ENCODE measurements at places on chromosomes 6 and 20. TPM values are rescaled to one million over a fixed set of nuclear protein-coding genes. Genes with fewer than 3 reads are reported as not detected.

- DNase-seq = no peak
Measured at GRCh38 chr20:11178946-11179654, 505.3 kb upstream of the JAG1 start.

Gene SSTR4
- not detected for polyA plus RNA-seq

Gene FOXC1
- polyA plus RNA-seq = 89.3 TPM

DNA sequence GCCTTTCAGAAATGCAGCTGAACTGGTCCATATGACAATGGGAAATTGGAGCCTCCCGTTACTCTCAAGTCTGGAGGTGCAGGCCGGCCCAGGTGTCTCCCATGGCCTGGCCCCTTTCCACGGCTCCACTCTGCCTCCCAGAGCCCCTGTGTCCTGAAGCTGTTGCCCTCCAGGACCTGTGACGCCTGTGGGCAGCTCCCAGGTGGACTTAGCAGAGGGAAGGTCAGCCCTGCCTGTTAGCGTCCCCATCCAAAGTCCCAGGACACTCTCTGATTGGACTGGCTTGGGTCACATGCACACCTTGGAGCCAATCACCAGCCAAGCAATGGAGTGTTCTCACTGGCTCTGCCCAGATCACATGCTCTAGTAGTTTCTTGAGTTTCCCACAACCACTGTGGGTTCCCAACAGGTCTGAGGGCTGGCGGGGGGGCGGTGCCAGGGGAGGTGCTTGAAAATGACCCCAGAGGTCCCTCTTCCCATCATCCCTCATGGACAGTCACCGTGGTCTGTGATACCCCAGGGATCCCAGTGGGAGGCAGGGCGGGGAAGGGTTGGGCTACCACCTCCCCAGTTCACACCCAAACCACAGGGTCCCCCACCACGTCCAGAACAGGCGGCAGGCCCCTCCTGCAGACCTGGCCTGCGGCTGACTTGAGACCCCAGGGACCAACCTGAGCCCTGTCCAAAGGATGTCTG lies 135.6 kb downstream of the TAF4 start:
- DNase-seq = no peak

Measured in left renal cortex interstitium (tissue), 4 donors.